ENCODE measurements at places on chromosomes 3 and 15.
A peak's percentile ranks its signal among the peaks of the same experiment; 100 is the strongest.

- DNase-seq: no peak
Observed at GRCh38 chr15:86162641-86163040, 83.0 kb downstream of the AGBL1 start.

- no peak for DNase-seq
Observed at GRCh38 chr3:121786485-121786884, 36.9 kb upstream of the GOLGB1 start.

DNA sequence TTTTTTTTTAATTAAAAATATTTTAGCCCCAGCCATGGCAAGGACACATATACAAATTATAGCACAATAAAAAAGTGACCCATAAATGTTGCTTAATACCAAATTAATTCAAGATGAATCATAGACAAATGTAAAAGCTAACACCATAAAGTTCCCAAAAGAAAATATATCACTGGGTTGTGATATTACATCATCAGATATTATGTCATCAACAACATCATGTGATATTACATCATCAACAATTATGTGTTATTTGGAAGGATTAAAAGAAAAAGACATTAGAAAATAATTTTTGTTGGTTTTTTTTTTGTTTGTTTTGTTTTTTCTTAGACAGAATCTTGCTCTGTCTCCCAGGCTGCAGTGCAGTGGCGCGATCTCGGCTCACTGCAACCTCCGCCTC is 34.5 kb upstream of the ABHD10 start:
- DNase-seq: no peak

- no peak for DNase-seq
Observed at GRCh38 chr3:17911986-17912760, 169.7 kb upstream of the TBC1D5 start.

- peak; percentile 80 for DNase-seq
Observed at GRCh38 chr15:74196175-74196574, 6.4 kb downstream of the STRA6 start.
